Stimulated activated CD8-positive, alpha-beta memory T cell treated with anti-CD3 and anti-CD28 coated beads, Interleukin-4, amount 100 ng/mL, for 24 hours (primary cell): ENCODE measurements at places on chromosomes 1 and 21.

DNA sequence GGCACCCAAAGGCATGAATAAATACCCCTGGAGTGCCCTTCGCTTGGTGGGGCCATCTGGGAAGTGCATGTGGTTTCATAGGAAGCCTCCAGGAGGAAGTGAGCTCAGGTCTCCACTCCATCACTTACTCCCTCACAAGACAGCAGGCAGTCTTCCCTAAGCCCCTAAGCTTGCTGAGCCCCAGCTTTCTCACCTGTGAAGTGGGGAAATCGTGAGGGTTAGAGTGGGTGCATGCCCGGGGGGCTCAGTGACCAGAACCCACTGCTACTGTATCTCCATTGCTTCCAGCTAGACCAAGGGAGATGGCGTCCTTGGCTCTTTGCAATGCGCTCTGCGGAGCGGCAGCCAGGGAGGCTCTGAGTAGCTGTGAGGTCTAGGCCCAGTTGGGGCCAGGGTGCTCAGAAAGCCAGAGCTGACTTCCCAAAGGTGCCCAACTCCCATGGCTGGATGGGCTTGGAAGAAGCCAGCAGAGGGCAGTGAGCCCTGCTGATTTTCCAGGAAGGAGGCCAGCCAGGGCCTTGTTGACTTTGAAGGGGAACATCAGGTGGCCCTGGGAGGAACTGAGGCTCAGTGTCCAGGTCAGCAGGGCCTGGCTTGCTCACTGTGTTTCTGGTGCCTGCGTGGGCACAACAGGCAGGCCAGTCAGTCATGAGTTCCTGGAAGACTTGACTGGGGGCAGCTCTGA, 27.3 kb downstream of the CDCP2 start:
- DNase-seq, result no peak

GRCh38 chr1:210647406-210648333, 319.0 kb downstream of the HHAT start:
- no peak for DNase-seq

GRCh38 chr21:46542588-46543124, 62.2 kb downstream of the S100B start:
- DNase-seq, result no peak

- no peak for DNase-seq
Measured at GRCh38 chr1:247274605-247275256, 18.9 kb downstream of the VN1R5 start.

GRCh38 chr21:34884346-34884929, 164.7 kb downstream of the RUNX1 start:
- DNase-seq, result no peak

DNA sequence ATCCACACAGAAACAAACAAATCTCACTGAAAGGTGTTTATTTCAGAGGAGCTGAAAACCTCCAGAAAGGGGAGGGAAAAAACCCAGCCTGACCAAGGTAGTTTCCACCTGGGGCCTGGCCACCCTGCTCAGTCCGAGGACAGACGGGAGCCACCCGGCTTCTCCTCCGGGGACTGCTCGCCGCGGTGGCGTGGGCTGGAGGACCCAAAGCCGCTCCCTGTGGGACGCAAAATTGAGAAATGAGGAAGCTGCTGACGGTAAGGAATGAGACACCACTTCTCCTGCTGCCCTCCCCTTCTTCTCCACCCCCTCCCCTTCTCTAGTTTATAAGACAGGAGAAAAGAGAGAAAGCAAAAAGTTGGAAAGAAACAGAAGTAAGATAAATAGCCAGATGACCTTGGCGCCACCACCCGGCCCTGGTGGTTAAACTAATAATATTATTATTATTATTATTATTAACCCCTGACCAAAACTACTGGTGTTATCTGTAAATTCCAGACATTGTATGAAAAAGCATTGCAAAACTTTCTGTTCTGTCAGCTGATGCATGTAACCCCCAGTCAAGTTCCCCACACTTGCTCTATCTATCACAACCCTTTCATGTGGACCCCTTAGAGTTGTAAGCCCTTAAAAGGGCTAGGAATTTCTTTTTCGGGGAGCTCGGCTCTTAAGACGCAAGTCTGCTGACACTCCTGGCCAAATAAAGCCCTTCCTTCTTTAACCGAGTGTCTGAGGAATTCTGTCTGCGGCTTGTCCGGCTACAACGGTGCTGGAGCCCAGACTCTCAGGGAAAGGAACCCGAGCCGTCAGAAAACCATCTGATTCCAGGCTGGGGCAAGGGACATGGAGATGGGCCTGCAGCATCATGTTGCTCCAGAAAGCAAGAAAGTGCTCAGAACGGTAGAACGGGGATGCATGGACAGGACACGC, 12.5 kb downstream of the ITGB2 start:
- DNase-seq, result no peak

DNA sequence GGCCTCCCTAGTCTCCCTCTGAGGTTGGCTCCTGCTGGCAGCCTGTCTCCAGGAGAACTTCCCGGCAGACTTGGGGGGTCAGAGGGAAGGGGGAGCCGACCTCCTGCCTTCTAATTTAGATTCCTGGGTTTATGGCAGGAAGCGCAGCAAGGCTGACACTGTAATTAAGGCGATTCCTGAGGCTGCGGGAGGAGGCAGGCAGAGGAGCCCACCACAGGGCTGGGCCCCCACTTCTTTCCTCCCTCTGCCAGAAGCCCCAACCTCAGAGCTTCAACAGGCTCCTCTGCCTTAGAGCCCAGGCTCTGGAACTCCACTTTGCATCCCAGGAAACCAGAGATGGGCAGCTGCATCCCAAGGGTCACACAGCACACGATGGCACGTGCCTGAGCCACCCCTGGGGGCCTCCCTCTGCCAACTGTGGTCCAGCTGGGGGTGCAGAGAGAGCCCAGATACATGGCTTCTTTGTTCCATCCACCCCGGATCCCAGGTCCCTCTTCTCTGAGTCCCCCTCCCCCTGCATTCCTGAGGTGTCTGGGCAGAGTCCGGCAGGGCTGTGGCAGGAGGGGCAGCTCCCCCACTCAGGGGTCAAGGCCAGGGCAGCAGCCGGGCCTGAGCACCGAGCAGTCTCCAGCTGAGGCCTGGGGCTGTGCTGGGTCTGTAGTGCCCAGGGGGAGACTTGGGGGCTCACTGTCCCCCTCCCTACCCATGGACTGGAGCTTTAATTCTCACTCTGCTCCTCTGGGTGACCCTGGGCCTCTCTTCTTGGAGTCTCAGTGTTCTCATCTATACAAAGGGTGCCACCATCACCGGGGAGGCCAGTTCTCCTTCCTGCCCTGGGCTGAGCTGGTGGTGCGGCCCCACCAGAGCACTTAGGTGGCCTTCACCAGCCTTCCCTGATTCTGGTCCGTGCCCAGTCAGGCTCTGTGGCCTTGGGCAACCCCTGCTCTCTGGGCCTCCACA, 39.4 kb upstream of the FAM131C start:
- no peak for DNase-seq

DNA sequence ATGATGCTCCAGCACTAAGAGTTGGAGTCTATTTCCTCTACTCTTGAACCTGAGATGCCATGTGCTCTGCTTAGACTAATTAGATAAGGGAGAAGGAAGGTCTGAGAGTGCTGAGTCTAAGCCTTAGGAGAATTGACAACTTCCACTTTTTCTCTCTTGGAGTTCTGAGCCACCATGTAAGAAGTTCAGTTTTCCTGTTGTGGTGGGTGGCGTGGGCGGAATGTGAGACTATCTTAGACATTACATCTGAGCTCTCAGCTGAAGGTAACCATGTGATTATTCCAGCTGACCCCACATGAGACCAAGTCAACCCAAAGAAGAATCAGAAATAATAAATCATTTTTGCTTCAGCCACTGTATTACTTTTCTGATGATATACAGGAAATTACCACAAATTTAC, 404.5 kb upstream of the LRRC7 start:
- DNase-seq, result no peak

- no peak for DNase-seq
Measured at GRCh38 chr21:30444204-30444603, 4.1 kb downstream of the KRTAP15-1 start.

DNA sequence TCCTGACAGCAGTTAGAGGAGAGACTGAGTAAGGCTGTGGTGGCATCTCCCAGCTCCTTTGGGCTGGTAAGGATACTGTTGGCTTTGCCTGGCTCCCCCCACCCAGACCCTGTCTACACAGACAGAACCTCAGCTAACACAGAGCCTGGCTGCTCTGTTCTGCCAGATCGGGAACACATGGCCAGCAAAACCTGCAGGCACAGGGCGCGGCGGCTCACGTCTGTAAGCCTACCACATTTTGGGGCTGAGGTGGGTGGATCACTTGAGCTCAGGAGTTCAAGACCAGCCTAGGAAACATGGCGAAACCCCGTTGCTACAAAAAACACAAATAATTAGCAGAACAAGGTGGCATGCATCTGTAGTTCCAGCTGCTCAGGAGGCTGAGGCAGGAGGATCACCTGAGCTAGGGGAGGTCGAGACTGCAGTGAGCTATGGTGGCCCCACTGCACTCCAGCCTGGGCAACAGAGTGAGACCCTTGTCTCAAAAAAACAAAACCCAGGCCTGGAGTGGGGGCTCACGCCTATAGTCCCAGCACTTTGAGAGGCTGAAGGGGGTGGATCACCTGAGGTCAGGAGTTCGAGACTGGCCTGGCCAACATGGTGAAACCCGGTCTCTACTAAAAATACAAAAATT, 6.7 kb downstream of the CSTB start:
- DNase-seq, result no peak

DNA sequence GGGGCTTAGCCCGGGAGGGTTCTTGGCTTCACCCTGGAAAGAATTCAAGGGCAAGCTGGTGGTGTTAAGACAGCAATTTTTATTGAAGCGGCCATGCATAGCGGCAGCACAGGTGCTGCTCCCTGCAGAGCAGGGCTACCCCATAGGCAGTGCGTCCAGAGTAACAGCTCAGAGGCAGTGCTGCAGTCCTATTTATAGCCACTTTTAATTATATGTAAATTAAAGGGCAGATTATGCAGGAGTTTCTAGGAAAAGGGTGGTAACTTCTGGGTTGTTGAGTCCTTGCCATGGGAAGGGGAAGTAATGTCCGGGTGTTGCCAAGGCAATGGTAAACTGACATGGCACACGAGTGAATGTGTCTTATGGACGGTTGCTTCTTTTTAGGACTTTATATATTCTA, 57.0 kb downstream of the VPS26C start:
- DNase-seq, result no peak

- DNase-seq, result no peak
Measured at GRCh38 chr1:34408011-34408410, 231.3 kb downstream of the C1orf94 start.

GRCh38 chr1:101242324-101243050, 5.7 kb downstream of the S1PR1 start:
- DNase-seq, result no peak

DNA sequence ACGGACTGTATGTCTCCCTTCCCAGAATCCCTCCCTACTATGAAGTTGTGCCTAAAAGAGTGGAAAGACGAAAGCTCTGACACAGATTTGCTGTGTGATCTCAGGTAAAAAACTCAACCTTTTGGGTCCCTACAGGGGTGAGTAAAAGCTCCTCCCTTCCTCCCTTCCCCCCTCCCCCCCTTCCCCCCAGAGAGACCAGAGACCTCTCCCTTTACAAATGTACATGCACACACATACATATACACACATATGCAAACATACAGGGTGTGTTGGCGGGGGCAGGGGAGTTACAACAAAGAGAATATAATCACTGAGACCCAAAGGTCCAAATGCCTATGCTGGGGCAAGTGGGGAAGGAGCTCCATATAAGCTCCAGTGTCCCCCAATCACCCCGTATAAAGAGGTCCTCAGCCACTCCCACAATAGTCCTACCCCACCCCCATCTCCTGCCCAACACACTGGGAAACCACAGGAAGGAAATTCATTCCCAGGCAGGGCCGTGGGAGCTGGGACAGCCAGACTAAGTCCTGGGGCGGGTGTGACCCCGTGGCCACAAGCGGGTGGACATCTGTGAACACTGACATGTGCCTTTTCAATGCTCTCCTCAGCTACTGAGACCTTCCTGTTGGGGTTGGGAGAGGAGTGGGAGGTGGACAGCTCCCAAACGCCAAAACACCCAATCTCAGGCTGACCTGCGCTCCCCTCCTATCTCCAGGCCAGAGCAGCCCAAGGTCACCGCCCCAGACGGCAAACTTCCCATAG, 2.0 kb downstream of the MEF2D start:
- DNase-seq, result no peak

DNA sequence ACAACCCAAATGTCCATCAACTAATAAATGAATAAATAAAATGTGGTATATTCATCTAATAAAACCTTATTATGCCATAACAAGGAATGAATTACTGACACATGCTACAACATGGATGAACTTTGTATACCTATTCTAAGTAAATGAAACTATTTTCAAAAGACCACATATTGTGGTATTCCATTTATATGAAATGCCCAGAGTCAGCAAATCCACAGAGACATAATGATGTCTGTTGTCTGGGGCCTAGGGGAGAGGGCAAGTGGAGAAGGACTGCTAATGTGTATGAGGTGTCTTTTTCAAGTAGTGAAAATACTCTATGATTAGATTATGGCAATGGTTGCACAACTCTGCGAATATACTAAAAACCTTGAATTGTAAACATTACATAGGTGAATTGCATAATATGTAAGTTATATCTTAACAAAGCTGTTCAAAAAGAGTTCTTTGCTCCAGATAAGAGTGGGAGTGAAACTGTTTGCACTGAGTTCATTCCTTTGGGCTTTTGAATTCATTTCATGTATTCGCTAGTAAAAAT, 464.2 kb downstream of the NUF2 start:
- DNase-seq, result no peak

DNA sequence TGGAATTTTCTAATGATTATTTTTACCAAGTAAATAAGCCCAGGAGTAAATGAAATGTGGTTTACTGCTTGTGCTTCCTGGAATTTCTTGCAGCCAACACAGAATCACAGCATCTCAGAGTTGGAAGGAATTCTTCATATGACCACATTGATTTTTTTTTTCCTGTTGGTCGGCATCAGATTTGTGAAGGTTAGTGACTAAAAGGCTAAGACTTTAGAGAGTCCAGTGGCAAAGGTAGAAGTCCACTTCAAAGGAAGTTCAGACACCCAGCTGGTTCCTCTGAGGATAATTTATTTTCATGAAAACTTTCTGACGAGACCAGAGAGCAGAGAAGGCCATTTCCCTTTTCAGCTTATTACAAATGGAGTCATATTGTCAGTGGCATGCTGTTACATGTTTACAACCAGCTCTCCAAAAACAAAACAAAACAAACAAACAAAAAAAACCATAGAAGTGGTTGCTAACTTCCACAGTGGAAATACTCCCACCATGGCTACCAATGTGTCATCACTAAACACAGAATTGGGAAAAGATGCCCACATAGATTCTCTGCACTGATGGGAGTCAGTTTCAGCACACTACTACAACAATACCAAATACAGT, 77.2 kb upstream of the CDC42BPA start:
- DNase-seq, result no peak
